NCI-H1417 (cell line): ENCODE measurements at places on chromosomes 13 and 19.

- no peak for DNase-seq
Observed at GRCh38 chr19:14182476-14182875, 23.5 kb downstream of the ADGRL1 start.

DNA sequence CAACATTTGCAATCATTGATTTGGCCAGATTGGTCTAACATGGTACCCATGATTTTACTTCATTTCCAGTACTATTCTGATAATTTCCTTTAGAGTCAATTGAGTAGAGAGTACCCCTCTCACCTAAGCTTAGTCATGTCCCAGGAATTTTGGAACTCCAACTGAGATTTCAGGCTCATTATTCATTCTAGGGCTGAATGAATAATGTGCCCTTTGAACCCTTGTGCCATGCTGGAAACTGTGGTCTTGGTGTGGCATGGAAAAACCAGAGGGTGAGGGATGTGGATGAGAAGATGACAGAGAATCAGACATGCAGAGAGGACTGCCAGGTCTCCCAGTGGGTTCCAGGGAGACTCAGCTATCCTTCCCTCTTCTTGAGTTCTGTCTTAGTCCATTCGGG is 30.2 kb downstream of the ITM2B start:
- DNase-seq, result no peak

- no peak for DNase-seq
Observed at GRCh38 chr19:46788968-46789338, 559 bp upstream of the SLC1A5 start.

- DNase-seq, result no peak
Observed at GRCh38 chr19:15815306-15815705, at the start of gene OR10H1. OR10H1 (minus strand) TSS chr19:15815664; CDS start chr19:15808037, 7,627 bp downstream.

DNA sequence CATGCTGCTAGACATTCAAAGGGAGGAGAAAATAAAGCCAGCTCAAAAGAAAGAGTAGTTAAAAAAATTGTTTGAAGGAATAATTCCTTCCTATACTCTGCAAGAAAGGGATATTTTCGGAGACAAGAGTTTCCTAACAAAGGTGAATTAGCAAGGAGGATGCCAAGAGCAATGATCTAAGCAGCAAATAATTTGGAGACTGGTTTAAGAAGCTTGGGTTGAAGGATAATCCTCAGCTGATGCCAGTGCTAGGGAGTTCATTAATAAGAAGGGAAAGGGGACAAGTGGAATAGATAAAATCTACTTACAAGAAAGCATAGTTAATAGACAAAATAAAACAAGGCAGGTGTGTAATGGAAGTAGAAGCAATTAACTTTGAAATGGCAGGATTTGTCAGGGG is 372.3 kb downstream of the NDFIP2 start:
- DNase-seq, result no peak

DNA sequence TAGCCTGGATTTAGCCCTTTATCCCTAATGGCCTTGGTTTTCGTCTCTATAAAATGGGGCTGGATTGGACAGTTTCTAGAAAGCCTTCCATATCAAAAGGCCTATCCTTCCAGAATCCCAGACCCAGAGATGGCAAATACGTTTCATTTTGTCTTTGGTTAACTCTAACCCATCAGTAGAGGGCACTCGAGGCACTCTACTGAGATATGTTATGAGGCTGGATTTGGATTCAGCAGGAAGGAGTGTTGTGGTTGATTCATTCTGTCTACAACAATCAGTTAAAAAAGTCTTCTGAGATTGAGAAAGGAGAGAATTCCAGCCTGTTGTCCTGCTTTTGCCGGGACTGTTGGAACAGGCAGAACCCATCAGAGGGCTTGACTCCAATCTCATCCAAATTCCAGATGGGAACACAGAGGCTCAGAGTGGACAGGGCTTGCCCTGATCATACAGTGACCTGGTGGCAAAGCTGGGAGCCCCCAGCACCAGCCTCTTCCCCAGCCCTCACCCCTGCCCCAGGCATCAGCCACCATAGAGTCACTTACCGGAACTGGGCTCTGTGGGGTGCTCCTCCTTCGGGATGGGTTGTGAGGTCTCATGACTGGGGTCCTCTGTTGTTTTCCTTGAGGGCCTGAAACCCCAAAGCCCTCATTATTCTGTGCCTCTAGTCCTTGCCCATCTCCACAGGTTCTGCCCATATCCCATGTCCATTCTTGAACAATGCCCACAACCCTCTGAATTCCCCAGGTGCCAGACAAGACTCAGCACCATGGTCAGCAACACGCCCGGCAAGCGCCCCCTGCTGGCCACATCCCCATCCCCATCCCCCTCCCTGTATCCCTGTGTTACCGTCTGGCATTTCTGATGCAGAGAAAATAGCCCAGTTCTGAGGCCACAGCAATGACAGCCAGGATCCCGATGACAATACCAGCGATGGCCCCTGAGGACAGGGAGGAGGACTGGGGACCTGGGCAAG is 12.3 kb upstream of the ZNF180 start:
- DNase-seq, result peak; percentile 7

DNA sequence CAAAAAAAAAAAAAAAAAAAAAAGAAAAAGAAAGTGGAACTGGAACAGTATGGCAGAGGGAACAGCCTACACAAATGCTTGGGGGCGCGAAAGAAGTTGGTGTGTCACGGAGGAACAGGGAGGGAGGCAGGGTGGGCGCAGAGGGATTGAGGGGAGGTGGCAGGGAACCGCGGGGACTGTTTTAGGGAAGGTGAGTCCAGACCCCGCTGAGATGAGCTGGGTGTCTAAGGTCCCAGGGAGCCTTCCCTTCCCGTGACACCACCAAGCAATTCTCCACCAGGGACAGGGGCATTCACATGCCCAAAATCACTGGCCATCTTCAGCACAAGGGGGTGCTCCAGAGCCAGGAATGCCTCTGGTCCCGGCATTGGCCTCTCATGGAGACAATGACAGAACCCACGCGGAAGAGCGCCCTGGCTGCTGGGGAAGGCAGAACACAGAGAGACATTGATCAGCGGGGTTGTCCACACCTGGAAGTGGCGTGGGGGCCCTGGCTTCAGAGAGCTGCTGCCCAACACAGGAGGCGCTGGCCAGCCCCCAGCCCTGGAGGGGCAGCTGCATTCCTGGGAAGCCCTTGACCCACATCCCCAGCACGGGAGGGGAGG is 6.9 kb downstream of the PEAK3 start:
- DNase-seq, result peak; percentile 52

DNA sequence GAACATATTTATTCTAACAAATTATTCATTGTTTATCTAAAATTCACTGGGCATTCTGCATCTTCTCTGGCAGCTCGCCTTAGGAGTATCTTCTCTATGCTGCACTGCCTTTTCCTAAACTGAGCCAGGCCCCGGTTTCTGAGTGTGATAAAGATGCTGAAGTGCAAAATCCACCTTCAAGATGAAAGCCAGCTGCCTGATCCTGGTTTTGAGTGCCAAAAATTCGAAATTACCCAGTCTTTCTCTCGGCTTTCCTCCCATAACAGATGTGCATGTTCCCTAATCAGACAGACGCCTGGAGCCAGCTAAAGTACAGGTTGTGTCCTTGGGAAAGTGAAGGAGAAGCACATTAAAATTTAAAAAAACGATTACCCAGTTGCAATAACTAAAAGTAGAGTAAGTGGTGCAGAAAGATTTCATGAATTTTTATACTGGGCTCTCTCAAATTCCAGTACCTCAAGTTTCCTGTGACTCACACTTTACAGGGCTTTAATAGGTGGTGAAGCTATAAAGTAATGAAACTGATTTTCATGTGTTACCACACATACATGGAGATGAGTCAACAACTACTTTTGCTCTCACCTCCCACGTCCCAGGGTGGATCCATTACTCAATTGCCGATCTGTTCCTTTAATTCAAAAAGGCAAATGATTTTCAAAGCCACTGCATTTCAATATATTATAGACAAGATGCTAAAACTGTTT is 65.0 kb upstream of the GTF2F2 start:
- no peak for DNase-seq

GRCh38 chr19:12868540-12869112 is 12.6 kb downstream of the DNASE2 start:
- DNase-seq, result no peak

- DNase-seq, result no peak
Observed at GRCh38 chr13:58625703-58626389, 994.3 kb downstream of the PCDH17 start.

GRCh38 chr19:3366753-3367627 is 607 bp downstream of the NFIC start:
- DNase-seq, result peak; percentile 81

DNA sequence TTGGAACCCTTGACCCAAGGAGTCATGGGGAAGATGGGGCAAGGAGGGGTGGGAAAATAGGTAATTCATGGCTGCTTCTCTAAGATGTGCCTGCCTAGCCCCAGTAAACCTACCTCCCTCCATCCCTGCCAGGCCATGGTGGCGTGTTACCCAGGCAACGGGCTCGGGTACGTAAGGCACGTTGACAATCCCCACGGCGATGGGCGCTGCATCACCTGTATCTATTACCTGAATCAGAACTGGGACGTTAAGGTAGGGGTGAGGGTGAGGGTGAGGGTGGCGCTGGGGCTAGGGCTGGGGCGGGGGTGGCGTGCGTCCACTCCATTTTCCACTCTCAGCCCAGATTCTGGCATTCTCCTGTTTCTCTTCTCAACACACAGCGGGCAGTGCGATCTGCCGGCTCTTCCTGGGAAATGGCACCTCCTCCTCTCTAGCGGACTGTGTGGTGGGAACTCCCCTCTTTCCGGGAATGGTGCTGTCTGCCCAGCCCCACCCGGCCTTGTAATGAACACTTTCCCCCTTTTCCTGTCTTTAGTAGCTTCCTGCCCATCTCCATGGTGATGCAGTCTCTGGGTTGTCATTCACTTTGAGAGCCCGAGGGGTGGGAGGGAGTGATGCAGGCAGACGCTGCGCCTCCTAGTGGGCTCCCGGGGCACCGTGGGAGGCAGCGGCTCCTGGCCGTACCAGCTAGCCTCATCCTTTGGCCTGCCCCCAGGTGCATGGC is 7.6 kb downstream of the EGLN2 start:
- DNase-seq, result peak; percentile 85

- no peak for DNase-seq
Observed at GRCh38 chr19:11539495-11540365, 1.1 kb downstream of the CNN1 start.

DNA sequence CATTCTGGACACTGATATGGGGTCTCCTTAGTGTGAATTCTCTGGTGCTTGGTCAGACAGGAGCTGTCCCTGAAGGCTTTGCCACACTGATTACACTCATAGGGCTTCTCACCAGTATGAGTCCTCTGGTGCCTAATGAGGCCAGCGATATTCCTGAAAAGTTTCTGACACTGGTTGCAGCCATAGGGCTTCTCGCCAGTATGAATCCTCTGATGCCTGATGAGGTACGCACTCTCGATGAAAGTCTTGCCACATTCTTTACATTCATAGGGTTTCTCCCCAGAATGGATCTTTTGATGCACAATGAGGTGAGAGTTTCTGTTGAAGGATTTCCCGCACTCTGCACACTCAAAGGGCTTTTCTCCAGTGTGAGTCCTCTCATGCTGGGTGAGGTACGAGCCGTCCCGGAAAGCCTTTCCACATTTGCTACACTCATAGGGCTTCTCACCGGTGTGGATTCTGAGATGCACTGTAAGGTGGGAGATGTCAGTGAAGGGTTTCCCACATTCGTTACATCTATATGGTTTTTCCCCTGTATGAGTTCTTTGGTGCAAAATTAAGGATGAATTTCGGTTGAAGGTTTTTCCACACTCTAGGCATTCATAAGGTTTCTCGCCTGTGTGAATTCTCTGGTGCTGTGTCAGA is 22.4 kb downstream of the ZNF329 start:
- DNase-seq, result no peak

- no peak for DNase-seq
Observed at GRCh38 chr13:95269756-95270155, 31.5 kb downstream of the ABCC4 start.

- peak; percentile 88 for DNase-seq
Observed at GRCh38 chr19:6087074-6087571, 23.2 kb downstream of the RFX2 start.

DNA sequence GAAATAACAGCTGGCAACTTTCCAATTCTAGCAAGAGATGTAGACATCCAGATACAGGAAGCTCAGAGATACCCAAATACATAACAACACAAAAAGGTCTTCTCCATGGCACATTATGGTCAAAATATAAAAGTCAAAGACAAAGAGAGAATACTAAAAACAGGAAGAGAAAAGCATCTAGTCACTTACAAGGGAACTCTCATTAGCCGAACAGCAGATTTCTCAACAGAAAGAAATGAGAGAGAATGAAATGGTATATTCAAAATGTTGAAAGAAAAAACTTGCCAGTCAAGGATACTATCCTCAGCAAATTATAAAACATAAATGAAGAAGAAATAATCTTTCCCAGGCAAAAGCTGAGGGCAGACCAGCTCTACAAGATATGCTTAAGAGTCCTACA is 12.4 kb downstream of the ZNF780A start:
- DNase-seq, result no peak

DNA sequence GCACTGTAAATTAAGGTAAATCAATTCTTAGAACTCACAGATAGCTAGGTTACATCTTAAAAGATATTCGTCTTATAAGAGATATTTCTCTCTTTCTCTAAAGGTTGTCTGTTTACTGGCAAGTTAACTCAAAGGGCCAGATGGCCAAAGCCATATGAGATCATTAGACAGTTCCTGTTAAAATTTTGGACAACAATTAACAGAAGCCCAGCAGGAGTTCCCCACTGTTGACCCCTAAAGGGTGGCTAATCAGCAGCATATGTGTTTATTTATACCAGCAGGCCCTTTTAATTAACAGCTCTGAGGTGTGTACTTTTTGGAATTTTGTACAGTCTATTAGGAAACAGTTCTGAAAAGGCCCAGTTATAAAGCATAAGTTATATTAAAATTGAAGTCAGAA is 245.8 kb downstream of the LIG4 start:
- DNase-seq, result peak; percentile 72

GRCh38 chr13:39909634-39910033 is 254.2 kb downstream of the COG6 start:
- DNase-seq, result no peak

DNA sequence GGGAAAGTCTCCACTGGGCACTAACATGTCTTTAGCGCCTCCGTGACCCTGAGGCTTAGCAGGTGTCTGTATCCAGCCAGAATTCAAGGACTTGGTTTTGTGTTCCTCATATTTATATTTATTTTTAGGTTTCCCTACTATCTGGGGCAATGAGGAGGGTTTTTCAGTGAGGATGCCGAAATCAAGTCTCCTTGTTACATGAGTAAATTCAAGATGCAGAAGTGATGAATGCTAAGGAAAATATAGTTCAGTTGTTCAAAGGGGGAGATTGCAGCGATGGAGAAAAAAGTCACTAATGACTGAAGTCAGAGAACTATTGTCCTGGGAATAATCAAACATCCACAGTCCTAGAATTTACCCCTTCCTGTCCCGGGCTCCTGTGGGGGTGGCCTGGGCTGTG is 791 bp upstream of the ADGRE2 start:
- no peak for DNase-seq

DNA sequence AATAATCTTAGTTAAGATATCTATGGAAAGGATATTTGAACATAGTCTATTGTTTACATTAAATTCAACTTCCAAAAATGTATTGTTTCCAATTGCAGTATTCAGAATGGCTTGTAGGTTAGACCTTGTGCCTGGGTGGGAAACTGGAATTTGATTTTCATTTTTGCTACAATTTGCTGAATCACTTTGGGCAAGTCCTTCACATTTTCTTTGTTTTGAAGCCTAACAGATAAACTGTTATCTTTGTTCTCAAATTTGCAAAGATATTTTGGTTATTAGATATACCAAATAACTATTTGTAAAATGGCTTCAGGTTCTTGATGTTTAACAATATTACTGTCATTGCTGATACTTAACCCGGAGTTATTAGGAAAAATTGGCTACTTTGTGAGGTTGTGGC is 82.6 kb downstream of the WDFY2 start:
- DNase-seq, result peak; percentile 49

- no peak for DNase-seq
Observed at GRCh38 chr19:32471095-32471494, 65.5 kb downstream of the DPY19L3 start.
